ENCODE measurements at places on chromosomes 1 and 21. TPM values are rescaled to one million over a fixed set of nuclear protein-coding genes. Genes with fewer than 3 reads are reported as not detected.

ATP13A2 gene
- 60.2 TPM for total RNA-seq

RIIAD1 gene
- not detected for total RNA-seq

CD101 gene
- 0.10 TPM for total RNA-seq

FABP3 gene
- total RNA-seq: 0.86 TPM

LAMC1 gene
- 561 TPM for total RNA-seq

VANGL2 gene
- not detected for total RNA-seq

ZNF593OS gene
- total RNA-seq: not detected
